ENCODE measurements at places on chromosomes 4 and X. TPM values are rescaled to one million over a fixed set of nuclear protein-coding genes. Genes with fewer than 3 reads are reported as not detected.

GRCh38 chr4:85391071-85391470 lies 83.9 kb upstream of the ARHGAP24 start:
- H3K27me3 ChIP-seq: peaks cover 2% of the 10 kb centered on the region
- DNase-seq: no peak
- no peak overlapping the region for H3K4me3 ChIP-seq
- H3K36me3 ChIP-seq: no peaks in the 10 kb centered on the region

TMPRSS11A gene
- not detected for total RNA-seq

DNA sequence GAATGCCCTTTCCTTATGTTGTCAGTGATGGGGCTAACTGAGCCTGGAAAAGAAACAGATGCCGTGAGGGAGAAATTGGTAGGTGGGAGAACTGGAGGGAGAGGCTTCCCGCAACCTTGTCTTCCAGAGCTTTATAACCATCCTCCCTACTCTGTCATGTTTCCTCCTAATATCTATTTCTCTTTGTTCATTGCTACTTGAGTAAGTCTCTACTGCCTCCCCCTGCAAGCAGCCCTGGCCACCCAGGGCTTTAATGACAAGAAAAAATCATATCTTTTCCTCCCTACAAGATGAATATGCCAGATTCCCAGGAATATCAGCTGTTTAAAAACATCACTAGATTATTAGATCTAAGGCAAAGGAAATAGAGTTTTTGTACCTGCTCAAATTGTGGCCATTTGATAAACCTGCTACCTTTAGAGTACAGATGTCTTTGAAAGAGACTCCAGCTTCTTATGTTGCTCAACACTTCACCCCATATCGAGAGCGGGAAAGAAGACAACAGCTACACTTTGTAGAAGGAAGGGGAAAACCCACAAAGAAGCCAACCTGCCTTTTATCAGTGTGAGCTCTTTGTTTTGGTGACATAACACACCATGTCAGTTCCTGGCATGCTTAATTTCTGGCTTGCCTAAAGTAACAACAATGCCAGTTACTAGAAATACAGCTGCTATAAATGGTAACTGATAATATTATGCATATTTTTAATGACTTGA lies 186.6 kb upstream of the LEF1 start:
- no peaks in the 10 kb centered on the region for H3K36me3 ChIP-seq
- peak overlapping the region; percentile 10 for H3K4me3 ChIP-seq
- H3K27ac ChIP-seq: peak overlapping the region; percentile 79
- no peaks in the 10 kb centered on the region for H3K27me3 ChIP-seq
- H3K4me1 ChIP-seq: peaks cover 53% of the 10 kb centered on the region
- DNase-seq: peak; percentile 42

AIFM1 gene
- 61.7 TPM for total RNA-seq

TLL1 gene
- total RNA-seq: not detected

GRCh38 chrX:40538406-40538805 lies 42.4 kb upstream of the ATP6AP2 start:
- peaks cover 18% of the 10 kb centered on the region for H3K4me1 ChIP-seq
- H3K4me3 ChIP-seq: no peak overlapping the region
- H3K27ac ChIP-seq: no peak overlapping the region
- no peak for DNase-seq
- H3K27me3 ChIP-seq: no peaks in the 10 kb centered on the region
- no peaks in the 10 kb centered on the region for H3K36me3 ChIP-seq

P2RY8 gene
- total RNA-seq: 21.2 TPM

TCEAL5 gene
- not detected for total RNA-seq

Data from activated CD4-positive, alpha-beta T cell treated with anti-CD3 and anti-CD28 coated beads for 36 hours (primary cell).